ENCODE measurements at places on chromosomes 1 and 21.
A peak's percentile ranks its signal among the peaks of the same experiment; 100 is the strongest.

GRCh38 chr1:97364086-97364485 is 556.7 kb downstream of the DPYD start:
- peak; percentile 14 for DNase-seq

- DNase-seq: peak; percentile 8
Measured at GRCh38 chr1:75632350-75632949, 21.5 kb upstream of the SLC44A5 start.

DNA sequence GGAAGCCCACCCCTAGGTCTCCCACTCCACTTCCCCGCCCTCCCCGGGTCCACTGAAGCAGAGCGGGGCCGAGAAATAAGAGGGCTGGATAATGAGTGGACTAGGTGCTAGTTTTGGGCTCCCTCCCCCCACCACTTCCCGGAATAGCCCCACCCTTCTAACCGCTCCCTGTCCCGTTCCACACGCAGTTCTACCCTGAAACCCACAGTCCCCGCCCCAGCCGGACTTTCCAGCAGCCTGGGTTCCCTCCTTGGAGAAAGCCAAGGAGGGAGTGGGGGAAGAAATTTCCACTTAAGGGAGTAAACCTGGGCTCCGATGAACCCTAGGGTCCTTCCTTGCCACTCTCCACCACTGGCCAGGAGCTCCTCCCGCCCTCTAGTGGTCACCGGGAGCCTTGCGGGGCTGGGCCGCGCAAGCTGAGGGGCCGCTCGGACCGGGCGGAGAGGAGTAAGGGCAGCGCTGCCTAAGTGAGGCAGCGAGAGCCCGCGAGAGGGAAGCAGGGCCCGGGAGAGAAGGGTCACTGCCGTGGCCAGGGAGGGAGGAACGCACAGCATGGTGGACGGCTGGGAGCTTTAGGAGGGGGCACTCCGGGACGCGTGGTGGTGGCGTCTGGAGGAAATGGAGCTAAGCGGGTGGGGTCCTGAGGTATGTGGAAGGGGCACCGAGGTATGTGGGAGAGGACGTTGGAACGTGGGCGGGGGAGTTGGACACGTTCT is 14.3 kb downstream of the THBS3 start:
- DNase-seq: peak; percentile 67

DNA sequence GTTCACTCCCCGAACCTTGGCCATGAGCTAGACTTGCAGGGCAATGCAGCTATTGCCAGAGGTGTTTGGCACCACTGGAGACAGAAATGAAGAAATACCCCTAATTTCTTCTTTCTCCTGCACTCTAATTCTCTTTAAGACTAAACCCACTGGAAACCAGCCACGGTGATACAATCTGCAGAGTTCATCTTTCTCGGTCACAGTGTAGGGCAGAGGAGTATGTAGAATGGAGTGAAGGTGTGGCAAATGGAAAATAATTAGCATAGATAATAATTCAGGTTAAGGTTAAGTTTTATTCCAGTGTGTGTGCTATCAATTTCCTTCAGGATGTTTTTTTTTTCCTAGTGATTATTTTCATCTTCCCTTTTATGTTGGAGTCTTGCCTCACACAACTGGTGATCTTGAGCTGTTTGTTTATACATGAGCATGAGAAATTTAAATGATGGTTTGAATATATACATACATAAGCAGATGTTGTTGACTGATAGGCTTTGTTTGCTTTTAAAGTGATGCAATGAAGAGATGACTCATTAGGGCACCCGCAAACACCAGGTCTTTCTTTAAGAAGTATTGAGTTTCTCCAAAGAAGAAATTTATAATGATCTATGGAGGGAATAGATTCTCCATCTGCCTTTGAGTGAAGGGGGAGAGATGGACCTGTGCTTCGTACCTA is 81.9 kb downstream of the SPATA17 start:
- no peak for DNase-seq

DNA sequence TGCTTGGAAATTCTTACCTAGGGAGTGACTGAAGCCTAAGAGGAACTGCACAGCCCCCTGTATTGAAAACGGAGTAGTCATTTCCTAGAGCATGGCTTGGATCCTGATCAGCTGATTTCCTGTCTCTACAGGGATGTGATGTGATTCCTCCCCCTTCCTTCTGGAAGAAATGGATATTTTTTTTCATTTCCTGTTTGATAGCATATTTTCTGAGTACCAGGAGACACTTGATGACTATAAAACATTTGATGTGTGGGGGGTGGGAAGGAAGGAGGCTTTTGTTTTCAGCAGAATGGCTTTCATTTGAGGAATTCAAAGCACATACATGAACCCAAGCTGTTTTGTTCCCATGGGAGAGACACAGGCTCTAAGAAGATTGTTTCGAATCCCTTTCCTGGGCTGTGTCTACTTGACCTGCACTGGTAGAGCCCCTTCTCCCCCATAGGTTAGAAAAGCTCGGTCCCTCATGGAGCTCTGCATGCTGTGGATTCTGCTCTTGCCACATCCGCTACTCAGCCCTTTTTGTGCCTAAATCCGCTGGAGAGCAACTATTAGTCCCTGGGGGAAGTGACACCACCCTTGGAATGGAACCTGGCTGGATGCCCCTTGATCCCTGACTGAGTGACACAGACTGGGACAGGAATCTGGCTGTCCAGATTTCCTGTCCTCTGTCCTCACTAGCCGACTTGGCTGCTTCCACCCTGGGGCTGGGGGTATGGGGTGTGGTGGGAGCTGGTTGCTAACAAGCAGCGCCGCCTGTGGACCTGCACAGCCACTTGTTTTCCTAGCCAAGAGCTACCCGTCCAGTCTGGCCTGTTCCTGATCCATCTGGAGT is 71.8 kb upstream of the MACF1 start:
- DNase-seq: no peak

GRCh38 chr1:210213335-210213734 is 19.3 kb upstream of the SERTAD4 start:
- DNase-seq: no peak

DNA sequence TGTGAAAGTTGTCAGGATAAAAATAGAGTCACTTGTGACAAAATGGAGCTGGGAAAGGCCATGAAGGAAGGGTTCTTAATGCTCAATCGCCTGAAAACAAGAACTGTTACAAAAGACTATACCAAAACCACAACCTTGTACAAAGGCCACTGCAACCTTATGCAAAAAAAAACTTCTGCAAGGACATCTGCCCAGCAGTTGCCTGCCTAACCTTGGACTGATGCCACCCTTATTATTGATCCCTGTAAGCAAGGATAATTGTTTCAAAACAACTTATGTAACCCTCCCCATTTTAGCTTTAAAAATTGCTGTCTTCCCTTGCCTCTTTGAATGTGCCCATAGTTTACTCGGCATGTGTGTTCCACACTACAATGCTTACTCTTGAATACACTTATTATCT is 5.7 kb downstream of the ALG14 start:
- no peak for DNase-seq

DNA sequence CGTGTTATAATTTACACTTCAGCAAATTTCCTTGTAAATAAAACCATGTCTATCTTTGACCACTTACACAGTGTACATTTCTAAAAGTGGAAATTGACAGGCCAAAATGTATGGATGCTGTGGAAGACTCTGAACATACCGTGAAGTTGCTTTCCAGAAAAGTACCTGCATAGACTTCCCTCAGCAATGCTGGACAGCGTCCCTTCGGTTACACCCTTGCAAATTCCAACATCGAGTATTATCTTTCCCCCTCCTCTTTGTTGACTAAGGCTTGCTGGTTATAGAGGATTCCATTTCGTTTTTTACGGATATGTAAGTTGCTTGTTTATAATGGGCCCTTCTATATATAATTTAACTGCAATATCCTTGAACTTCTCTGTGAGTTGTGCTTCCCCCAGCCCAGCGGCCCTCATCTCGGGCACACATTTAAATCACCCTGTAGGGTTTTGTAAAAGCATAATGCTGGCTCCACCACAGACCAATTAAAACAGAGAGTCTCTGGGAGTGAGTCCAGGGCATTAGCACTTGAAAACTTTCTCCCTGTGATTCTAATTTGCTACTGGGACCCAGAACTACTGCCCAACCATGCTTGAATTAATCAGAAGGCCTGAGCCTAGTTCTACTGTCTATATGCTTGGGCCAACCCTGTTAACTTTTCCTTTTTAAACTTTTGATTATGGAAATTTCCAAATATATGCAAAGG is 230.3 kb downstream of the GRIK3 start:
- no peak for DNase-seq
